Bone marrow (tissue), 2 donors: ENCODE measurements at places on chromosomes 5 and 9.

DNA sequence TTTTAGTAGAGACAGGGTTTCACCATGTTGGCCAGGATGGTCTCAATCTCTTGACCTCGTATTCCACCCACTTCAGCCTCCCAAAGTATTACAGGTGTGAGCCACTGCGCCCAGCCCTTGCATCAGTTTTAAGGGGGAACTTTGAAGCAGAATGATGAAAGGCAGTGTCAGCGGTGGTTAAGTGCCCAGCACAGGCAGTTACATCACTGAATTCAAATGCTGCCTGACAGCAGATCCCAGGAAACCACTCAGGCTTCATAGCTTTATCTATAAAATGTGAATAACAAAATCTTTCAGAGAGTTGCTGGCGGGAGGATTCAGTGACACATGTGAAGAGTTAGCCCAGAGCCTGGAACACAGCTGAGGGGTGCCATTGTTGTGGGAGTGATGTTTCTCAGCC, 26.5 kb downstream of the FGF1 start:
- no peak for DNase-seq

GRCh38 chr9:35690614-35691333, 1.0 kb upstream of the TPM2 start:
- DNase-seq = peak; percentile 31

GRCh38 chr5:68381909-68382308, 166.4 kb downstream of the PIK3R1 start:
- DNase-seq = no peak

- DNase-seq = no peak
Observed at GRCh38 chr5:80254767-80255430, 949 bp downstream of the SERINC5 start.

DNA sequence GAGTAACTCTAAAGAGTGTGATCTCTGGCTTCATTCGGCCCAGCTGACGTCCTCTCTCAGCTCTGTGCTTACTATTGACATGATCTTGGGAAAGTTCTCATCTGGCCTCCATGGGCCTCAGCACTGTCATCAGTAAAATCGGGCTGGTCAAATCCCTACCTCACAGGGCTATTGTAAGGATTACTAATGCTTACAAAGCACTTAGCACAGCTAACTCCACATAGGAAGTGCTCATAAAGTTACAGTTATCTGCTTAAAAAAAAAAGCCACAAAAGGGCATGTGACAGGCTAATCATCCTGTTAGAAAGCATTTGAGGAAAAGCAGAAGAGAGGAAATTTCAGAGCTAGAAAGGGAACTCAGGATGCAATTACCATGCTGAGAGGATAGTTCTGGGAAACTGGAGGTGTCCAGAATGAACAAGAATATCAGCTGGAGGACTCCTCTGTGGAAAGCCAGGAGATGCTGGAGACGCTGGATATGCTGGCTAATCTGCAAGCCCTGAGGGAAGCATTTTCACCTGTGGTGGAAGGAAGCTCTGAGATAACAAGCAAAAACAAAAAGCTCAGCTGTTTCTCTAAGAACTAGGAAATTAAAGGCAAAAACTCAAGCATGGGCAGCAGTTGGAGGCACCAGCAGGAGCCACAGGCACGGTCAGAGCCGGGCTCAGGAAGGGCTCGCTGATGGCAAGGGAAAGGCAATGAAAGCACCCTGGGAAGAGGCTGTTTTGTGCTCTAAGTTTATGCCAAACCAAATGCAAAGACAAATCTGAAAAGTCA, 4.4 kb upstream of the BHMT start:
- DNase-seq = no peak

- DNase-seq = no peak
Observed at GRCh38 chr9:126499005-126499910, 114.5 kb upstream of the LMX1B start.

- DNase-seq = no peak
Observed at GRCh38 chr5:136491806-136492205, 126.5 kb upstream of the TRPC7 start.

GRCh38 chr5:135694012-135694411, 115.2 kb upstream of the CXCL14 start:
- DNase-seq = no peak

GRCh38 chr9:108586471-108587139, 269.2 kb downstream of the ACTL7B start:
- DNase-seq = no peak

DNA sequence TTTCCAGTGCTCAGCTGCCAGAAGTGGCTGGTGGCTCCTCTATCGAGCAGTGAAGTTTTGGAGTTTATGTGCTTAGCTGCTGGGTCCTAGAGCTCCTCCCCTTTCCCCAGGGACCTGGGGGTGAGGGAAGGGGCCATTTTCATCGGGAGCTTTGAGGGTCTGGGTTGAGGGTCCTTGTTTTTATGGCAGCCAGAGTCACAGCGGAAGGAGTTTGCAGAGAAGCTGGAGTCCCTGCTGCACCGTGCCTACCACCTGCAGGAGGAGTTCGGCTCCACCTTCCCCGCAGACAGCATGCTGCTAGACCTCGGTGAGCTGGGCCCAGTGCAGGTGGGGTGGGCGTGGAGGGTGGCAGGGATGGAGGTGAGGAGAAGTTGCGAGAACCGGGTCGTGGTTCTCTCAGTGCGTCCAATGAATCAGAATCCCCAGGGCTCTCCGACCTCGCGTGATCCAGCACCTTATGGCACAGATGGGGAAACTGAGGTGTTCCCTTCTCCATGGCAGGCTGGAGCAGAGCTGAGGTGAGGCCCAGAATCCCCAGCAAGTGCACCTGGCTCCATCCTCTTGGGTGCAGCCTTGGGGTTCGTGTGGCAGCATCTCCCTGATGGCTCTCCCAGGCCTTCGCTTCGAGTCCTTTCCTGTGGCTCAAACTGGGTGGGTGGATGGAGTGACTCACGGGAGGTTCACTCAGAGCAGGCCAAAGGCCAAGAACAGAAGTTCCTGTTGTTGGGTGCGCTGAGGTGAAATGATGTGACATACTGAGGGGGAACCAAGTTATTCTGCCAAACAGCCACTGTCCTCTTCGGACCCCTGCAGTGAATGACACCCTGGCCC, 21.7 kb upstream of the DOLPP1 start:
- no peak for DNase-seq

- DNase-seq = no peak
Observed at GRCh38 chr9:96495341-96495740, 45.4 kb downstream of the HABP4 start.

DNA sequence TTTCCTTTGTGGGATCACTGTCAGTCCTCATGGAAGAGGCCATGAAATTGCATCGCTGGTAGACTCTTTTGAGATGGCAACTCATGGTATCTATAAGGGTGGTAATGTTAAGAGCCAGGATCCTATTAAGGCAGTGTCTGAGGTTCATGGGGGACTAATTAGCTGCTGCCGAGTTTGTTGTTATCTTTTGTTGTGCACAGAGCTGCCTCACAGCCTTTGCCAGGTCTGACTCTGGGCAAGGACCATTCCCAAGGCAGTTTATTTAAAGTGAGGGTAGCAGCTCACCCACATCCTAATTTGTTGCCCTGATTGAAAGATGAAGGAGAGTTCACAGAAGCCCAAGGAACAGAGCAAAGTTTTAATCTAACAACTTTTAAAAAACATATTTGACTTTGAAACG, 7.9 kb downstream of the SMARCA2 start:
- DNase-seq = no peak

GRCh38 chr5:170821257-170821800, 37.8 kb downstream of the GABRP start:
- no peak for DNase-seq

DNA sequence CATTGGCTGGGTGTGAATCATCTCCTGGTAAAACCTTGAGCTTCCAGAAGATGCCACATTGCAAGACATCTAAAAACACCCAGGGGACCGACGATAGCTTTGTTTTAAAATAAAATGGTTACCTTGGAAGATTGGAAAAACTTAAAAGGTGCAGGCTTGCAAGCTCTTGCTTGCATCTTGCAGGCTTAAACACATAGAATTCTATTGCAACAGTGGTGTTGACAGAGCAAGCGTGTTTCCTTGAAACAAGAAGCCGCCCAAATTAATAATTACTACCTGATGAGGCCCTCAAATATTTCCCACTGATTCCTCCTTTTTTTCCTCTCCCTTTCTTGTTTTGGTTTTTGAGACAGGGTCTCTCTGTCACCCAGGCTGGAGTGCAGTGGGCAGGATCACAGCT, 137.1 kb upstream of the BASP1 start:
- no peak for DNase-seq

DNA sequence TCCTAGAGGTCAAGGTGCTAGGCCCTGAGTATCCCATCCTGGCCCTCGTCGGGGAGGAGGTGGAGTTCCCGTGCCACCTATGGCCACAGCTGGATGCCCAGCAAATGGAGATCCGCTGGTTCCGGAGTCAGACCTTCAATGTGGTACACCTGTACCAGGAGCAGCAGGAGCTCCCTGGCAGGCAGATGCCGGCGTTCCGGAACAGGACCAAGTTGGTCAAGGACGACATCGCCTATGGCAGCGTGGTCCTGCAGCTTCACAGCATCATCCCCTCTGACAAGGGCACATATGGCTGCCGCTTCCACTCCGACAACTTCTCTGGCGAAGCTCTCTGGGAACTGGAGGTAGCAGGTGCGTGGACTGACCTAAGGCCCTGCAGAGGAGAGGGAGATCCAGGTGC, 7.9 kb downstream of the BTNL9 start:
- DNase-seq = no peak

DNA sequence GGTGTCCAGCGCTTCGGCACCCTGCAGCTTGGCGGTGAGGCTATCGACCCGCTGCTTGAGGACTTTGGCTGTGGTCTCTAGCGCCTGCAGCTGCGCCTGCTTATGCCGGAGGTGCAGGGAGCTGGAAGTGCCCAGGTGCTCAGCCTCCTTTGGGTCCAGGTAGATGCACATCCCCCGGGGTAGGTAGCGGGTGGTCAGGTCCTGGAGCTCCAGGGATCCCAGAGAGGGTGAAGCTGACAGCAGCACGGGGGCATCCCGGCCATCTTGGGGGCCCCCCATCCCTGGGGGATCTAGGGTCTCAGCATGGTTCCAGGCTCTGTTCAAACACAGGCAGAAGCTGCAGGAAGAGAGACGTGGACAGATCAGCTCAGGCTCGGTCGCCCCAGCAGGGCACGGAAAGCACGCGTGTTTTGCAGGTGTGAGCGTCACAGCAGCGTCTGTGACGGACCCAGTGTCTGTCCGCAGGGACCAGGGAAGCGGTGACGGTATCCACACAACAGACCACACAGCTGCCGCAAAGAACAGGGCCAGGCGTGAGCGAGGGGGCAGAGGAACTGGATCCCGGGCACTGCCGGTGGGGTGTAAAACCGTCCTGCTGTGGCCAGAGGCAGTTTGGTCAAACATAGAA, 17.4 kb downstream of the CCDC187 start:
- DNase-seq = no peak

GRCh38 chr5:77420940-77421339, 71.2 kb downstream of the WDR41 start:
- DNase-seq = no peak

DNA sequence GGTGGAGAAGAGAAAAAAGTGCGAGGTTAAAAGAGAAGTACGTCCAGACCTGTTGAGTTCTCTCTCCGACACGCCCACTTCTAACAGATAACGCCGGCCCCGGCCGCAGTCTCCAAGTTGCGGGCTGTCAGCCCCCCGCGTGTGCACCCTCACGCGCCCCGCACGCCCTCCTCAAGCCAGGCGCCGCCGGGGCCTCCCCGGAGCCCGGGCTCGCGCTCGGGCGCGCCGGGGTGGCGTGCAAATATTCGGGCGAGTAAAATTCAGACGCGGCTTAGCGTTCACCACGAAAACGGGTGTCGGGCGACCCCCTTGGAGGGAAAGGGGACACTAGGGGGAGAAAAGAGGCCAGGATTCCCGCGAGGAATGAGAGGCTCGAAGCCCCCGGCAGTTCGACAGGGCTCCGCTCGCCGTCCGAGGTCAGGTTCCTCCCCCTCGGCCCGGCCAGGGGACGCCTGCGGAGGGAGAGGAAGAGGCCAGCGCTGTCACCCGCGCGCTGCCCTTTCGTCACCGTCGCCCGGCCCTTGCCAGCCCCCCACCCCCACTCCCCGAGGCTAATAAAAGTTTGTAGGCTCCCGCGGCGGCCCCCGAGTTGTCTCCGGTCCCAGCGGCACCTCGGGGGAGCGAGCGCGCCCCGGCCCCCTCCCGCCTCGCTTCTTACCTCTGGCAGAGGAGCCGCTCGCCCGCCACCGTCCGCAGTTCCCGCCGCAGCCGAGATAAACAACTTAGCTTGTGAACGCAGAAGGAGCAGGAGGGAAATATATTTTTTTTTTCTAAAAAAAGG, 743 bp downstream of the NR3C1 start:
- peak; percentile 63 for DNase-seq

DNA sequence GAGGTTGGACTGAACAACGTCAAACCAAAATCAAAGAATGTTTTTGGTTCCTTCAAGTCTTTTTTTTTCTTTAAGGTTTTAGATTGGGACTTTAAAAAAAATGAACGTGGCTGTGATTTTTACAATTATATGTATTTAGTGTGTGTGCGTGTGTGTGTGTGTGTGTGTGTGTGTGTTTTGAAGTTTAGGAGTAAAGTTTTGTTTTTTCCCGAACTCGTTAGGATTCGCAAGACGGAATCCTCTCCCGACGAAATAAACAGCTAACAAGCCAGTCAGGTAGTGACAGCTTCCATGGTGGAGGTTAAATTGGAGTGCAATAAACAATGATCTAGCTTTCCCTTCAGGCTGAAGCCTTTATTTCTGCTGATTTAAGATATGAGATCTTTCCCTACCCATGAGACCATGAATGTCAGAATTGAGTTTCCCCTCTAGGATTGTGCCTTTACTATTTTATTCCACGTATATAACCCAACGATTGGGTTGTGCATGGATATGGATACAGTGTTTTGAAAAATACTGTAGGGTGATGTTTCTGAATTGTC, 1.2 kb downstream of the KIAA1958 start:
- no peak for DNase-seq

DNA sequence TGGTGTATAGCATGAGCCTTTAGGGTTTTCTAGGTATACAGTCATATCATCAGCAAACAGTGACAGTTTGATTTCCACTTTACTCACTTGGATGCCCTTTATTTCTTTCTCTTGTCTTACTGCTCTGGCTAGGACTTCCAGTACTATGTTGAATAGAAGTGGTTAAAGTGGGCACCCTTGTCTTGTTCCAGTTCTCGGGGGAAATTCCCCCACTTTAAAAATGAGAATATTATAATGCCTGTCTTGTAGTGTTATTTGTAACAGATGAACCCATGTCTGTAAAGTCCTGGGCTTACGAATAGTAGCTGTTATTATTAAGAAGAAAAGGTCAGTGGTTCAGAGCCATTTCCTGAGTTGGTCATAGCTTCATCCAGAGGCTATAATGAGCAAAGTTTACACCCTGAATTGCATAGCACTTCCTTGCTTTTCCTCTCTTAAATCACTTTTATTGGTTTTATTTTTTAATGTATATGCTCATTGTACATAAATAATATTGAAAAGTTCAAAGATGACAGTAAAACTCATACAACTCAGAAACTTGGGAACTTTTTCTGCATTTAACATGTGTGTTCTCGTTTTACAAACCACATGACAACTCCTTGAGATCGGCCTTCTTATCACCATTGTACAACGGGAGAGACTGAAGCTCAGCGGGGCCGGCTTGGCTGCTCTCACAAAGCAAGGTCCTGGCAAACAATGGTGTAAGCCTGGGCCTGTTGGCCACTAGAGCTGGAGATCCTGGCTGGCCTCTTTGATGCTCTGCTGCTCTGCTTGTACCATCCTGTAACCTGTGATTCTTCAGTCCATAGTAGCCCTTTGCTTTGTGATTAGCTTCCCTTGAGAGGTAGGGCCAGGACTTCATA, 85.2 kb downstream of the CYFIP2 start:
- DNase-seq = no peak

GRCh38 chr9:5536684-5537083, 26.4 kb downstream of the PDCD1LG2 start:
- DNase-seq = peak; percentile 51
